ENCODE measurements at places on chromosomes 6 and 20. TPM values are rescaled to one million over a fixed set of nuclear protein-coding genes. Genes with fewer than 3 reads are reported as not detected.

DNA sequence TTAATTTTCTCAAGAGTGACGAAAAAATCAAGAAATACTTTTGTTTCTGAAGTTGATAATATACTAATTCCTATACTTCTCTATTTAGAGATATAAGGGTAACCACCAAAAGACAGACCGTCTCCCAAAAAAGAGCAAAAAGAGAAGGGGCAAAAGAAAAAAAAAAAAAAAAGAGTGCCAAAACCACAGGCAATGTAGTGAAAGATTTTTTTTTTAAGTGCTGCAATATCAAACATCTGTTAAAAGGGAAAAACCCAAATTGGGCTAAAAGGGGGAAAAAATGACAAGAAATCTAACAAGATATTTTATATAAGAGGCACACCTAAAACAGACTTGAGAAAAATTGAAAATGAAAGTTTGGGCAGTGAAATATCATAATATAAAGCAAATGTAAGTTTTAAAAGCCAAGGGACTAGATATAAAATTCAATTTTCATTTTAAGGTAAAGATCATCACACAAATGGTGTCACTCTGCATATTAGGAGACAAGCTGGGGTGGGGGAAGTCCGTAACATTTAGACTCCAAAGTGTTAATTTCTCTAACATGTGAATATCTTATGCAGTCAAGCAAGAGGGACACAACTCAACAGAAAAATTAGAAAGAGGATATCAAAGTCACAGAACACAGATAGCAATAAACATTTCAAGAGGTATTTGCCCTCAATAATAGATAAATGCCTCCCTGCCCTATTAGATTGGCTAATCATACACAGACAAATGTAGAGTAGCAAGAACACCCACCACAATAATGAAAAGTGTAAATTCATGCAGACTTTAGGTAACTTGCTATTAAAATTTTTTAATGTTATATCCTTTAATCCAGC is 9.1 kb downstream of the C6orf52 start:
- H3K4me3 ChIP-seq: no peak overlapping the region
- H3K27me3 ChIP-seq: no peaks in the 10 kb centered on the region
- H3K4me1 ChIP-seq: no peaks in the 10 kb centered on the region
- H3K27ac ChIP-seq: no peak overlapping the region
- DNase-seq: no peak

GRCh38 chr20:9977629-9978028 is 57.2 kb upstream of the ANKEF1 start:
- no peaks in the 10 kb centered on the region for H3K4me1 ChIP-seq
- H3K36me3 ChIP-seq: no peaks in the 10 kb centered on the region
- DNase-seq: no peak
- H3K27me3 ChIP-seq: no peaks in the 10 kb centered on the region
- no peak overlapping the region for H3K4me3 ChIP-seq

DNA sequence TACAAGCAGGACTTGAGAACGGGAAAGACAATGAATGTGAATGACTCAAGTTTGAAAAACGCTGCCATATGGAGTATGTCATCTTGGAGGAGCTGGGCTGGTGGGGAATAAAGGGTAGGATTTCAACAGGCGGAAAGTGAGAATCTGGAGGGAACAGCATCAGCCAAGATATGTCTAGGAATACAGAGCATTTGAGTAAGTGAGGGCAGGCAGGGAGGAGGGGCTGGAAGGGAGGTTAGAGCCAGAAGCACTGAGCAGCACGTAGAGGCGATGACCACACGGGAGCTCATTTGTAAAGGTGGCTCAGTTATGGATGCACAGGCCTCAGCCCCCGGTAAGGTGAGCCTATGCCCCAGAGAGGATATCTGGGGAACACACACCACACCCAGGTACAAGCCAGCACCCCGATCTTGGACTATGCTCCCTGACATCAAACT is 115.1 kb downstream of the ZMYND8 start:
- H3K27ac ChIP-seq: no peak overlapping the region
- no peak for DNase-seq
- H3K4me1 ChIP-seq: no peaks in the 10 kb centered on the region
- no peak overlapping the region for H3K4me3 ChIP-seq

- no peak for DNase-seq
- no peaks in the 10 kb centered on the region for H3K27me3 ChIP-seq
- H3K27ac ChIP-seq: no peak overlapping the region
Observed at GRCh38 chr6:112179631-112180030, 74.7 kb downstream of the LAMA4 start.

DNA sequence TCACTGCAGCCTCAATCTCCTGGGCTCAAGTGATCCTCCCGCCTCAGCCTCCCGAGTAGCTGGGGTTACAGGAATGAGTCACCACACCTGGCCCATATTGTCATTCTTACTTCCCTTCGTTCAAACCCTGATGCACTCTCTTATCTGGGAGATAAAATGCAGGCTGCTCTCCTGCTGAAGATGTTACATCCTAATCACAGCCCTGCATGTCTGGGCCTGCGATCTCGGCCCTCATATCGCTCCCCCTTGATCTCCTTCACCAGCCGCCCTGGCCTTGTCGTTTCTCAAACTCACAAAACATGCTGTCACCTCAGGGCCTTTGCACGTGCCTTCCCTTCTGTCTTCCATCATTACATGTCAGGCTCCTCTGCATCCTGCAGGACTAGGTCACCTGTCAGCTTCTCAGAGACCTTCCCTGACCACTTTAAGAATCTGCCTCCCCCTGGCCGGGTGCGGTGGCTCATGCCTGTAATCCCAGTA is 8.8 kb upstream of the C20orf203 start:
- DNase-seq: no peak
- H3K4me3 ChIP-seq: no peak overlapping the region
- no peaks in the 10 kb centered on the region for H3K4me1 ChIP-seq
- no peaks in the 10 kb centered on the region for H3K36me3 ChIP-seq

Gene RAET1E
- total RNA-seq: not detected

- no peaks in the 10 kb centered on the region for H3K27me3 ChIP-seq
- H3K4me1 ChIP-seq: peaks cover 20% of the 10 kb centered on the region
- peak overlapping the region; percentile 3 for H3K4me3 ChIP-seq
- DNase-seq: no peak
- peak overlapping the region; percentile 73 for H3K27ac ChIP-seq
Observed at GRCh38 chr6:140078561-140079125, 704.2 kb upstream of the CITED2 start.

GRCh38 chr20:1463971-1464570 is 2.6 kb downstream of the NSFL1C start:
- H3K27ac ChIP-seq: no peak overlapping the region
- H3K4me3 ChIP-seq: no peak overlapping the region
- H3K4me1 ChIP-seq: peaks cover 19% of the 10 kb centered on the region
- no peak for DNase-seq
- peaks cover 46% of the 10 kb centered on the region for H3K36me3 ChIP-seq

GRCh38 chr6:44237021-44237812 is 9.7 kb upstream of the HSP90AB1 start:
- peak; percentile 98 for DNase-seq
- H3K27me3 ChIP-seq: no peaks in the 10 kb centered on the region
- H3K4me3 ChIP-seq: peak overlapping the region; percentile 79
- H3K36me3 ChIP-seq: peaks cover 23% of the 10 kb centered on the region
- H3K4me1 ChIP-seq: peaks cover 26% of the 10 kb centered on the region

DNA sequence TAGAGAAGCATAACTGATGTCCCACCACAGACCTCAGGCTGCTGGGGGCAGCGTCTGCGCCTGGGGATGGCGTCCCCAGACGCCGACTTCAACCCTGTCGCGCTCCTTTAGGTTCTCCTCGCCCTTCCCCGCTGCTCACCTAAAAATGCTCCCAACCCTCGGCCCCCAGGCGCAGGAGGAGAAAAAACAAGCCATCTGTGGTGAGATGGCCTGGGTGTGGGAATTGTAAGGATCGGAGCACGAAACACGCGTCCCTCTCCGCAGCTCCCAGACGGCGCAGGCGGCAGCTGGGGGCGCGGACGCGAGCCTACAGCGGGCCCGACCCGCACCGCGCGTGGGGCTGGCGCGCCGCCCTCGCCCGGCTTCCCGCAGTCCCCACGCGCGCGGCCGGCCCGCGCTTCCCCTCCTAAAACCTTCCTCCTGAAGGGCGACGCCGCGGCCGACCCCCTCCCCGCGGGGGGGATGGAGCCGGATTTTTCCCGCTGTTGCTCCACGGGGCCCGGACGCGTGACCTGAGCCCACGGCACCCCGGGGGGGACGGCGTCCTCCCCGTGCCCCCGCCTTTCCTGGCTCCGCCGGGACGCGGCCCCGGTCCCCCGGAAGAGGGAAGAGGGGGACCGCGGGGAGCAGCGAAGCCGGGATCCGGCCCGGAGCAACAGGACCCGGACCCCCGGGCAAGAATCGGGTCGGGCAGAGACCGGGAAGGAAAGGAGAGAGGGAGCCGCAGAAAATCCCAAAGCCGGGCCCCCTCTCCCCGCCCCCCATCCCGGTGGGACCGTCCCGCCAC is 611 bp downstream of the EPB41L2 start:
- H3K36me3 ChIP-seq: no peaks in the 10 kb centered on the region
- H3K4me3 ChIP-seq: peak overlapping the region; percentile 96
- H3K27ac ChIP-seq: peak overlapping the region; percentile 77
- no peaks in the 10 kb centered on the region for H3K27me3 ChIP-seq
- peaks cover 7% of the 10 kb centered on the region for H3K4me1 ChIP-seq
- no peak for DNase-seq

GRCh38 chr20:14677455-14677854 is 340.0 kb upstream of the FLRT3 start:
- no peaks in the 10 kb centered on the region for H3K27me3 ChIP-seq
- DNase-seq: no peak
- H3K4me3 ChIP-seq: no peak overlapping the region
- no peaks in the 10 kb centered on the region for H3K4me1 ChIP-seq
- H3K36me3 ChIP-seq: no peaks in the 10 kb centered on the region

- no peak overlapping the region for H3K27ac ChIP-seq
- no peaks in the 10 kb centered on the region for H3K4me1 ChIP-seq
- no peak for DNase-seq
- no peak overlapping the region for H3K4me3 ChIP-seq
- H3K27me3 ChIP-seq: no peaks in the 10 kb centered on the region
Observed at GRCh38 chr6:140636908-140637402, 1262.5 kb upstream of the CITED2 start.

DNA sequence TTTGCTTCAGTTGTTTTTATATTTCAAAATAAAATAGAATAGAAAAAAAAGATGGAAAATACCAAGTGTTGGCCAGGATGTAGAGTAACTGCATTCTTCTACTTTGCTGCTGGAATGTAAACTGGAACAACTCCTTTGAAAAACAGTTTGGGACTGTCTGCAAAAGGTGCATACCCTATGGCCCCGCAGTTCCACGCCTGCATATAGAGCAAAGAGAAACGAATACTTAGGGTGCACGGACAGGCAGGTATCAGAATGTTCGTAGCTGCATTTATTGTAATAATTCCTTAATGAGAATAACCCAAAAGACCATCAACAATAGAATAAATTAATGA is 603 bp upstream of the RAB23 start:
- H3K36me3 ChIP-seq: no peaks in the 10 kb centered on the region
- peak overlapping the region; percentile 96 for H3K27ac ChIP-seq
- no peak for DNase-seq

Gene VIP
- not detected for total RNA-seq

- H3K4me3 ChIP-seq: no peak overlapping the region
- H3K36me3 ChIP-seq: no peaks in the 10 kb centered on the region
- H3K27ac ChIP-seq: no peak overlapping the region
- H3K27me3 ChIP-seq: no peaks in the 10 kb centered on the region
- no peak for DNase-seq
- H3K4me1 ChIP-seq: no peaks in the 10 kb centered on the region
Observed at GRCh38 chr6:7919871-7920270, 9.3 kb upstream of the TXNDC5 start.

DNA sequence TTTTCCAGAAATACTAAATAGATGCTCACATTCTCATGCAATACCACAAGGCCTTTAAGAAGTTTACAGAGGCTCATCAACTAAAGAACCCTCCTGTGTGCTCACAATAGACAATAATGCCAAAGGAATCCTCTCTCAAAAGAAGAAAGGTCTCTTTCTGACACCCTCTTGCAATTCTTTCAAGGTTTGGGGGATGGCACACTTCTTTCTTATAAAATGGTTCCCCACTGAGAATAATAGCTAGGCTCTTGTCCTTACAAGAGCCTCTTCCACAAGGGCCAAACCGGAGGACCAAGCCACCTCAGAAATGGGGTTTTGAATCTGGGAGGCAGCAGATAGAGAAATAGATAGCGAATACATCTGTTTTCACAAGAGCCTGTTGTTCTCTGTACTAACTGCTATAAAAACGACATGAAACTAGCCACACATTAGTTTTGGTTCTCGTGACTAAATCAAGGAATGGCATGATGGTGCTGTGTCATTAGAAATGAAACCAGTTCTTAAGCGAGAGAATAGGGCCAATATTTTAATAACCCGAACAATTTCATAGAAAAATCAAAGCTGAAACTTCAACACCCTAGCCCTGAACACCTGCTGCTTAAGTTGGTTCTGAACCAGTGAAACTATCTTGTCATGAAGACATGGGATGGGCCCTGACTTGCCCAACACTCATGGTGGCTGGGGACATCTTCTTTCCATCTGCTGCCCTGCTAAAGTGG is 81.1 kb downstream of the PRDM1 start:
- H3K27ac ChIP-seq: no peak overlapping the region
- DNase-seq: no peak
- no peaks in the 10 kb centered on the region for H3K4me1 ChIP-seq
- H3K36me3 ChIP-seq: no peaks in the 10 kb centered on the region
- H3K27me3 ChIP-seq: no peaks in the 10 kb centered on the region

- no peak overlapping the region for H3K27ac ChIP-seq
- DNase-seq: no peak
- H3K4me1 ChIP-seq: no peaks in the 10 kb centered on the region
Observed at GRCh38 chr6:79640146-79641111, 9.3 kb downstream of the SH3BGRL2 start.

DNA sequence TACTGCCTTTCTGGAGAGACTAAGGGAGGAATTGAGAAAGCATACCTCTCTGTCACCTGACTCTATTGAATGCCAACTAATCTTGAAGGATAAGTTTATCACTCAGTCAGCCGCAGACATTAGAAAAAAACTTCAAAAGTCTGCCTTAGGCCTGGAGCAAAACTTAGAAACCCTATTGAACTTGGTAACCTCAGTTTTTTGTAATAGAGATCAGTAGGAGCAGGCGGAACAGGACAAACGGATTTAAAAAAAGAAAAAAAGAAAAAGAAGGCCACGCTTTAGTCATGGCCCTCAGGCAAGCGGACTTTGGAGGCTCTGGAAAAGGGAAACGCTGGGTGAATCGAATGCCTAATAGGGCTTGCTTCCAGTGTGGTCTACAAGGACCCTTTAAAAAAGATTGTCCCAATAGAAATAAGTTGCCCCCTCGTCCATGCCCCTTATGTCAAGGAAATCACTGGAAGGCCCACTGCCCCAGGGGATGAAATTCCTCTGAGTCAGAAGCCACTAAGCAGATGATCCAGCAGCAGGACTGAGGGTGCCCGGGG is 43.1 kb upstream of the RNF182 start:
- DNase-seq: no peak
- H3K27ac ChIP-seq: no peak overlapping the region
- H3K27me3 ChIP-seq: no peaks in the 10 kb centered on the region
- no peaks in the 10 kb centered on the region for H3K4me1 ChIP-seq

Measured in ascending aorta (tissue), 2 donors.